ENCODE measurements at places on chromosomes 16 and 17.

- DNase-seq = no peak
Observed at GRCh38 chr17:64393000-64393402, 2.3 kb upstream of the PECAM1 start.

- DNase-seq = no peak
Observed at GRCh38 chr17:2084036-2084765, 29.3 kb downstream of the HIC1 start.

GRCh38 chr17:75774991-75775668, 9.5 kb upstream of the UNK start:
- no peak for DNase-seq

DNA sequence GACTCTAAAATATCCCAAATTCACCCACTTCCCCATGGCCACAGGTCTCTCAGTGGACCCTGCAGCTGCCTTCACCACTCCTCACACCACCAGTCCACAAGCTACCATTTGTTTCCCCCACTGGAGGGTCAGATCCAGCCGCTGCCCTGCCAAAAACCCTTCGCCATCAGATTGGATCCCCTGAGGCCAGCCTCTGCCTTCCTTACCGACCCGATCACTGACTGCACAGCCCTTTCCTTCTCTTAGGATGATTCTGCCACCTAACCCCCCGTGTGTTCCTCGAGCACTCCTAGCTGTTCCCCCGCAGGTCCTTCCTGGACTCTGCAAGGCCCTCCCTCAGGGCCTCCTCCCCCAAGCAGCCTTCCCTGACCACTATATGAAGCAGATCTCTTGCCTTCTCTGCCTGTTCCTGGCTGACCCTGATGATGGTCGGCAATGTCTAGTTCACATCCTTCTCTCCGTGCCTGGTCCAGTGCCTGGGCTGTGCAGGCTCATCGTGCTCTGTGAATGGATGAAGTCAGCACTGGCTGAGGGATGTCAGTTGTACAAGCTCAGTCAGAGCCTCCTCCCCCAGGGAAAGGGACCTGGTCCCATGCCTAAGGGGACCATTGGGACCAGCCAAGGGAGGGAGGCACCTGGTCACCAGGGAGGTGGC, 46.0 kb downstream of the CPNE2 start:
- no peak for DNase-seq

DNA sequence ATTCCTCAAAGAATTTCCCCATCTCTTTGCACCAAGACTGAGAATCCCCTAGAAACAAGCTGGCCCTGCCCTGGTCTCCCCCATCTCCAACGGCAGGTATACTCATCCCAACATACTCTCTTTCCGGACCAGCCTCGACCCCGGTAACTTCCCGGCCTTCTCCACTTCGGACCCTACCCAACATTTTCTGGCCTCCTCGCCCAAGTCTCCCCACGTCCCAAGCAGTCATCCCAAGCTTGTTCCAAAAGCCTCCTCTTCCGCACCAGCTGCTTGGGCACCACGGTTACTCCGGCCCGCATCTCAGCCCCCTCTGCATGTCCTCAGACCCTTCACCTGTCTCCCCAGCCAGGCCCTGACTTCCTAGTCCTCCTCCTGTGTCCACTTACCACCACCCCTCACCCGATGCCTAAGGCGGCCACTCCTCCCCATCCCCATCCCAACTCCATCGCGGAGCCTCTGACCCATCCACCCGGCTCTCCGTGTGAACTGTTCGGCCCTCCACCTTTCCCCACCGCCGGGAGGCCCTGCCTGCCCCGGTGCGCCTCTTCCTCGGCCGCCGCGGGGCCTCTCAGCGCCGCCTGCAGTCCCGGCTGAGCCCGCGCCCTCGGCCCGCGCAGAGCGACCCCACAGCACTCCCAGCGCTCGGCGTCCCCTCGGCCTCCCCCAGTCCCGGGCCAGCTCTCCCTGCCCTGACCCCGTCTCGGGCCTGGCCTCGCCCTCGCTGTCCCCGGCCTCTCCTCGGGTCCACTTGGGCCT, 994 bp downstream of the PITPNA start:
- peak; percentile 8 for DNase-seq
